T-helper 1 cell (primary cell): ENCODE measurements at places on chromosomes 2 and 18.
A peak's percentile ranks its signal among the peaks of the same experiment; 100 is the strongest.

GRCh38 chr2:8495189-8495989 is 186.5 kb upstream of the ID2 start:
- no peak for DNase-seq

- no peak for DNase-seq
Observed at GRCh38 chr2:99851089-99851488, 291.3 kb downstream of the AFF3 start.

DNA sequence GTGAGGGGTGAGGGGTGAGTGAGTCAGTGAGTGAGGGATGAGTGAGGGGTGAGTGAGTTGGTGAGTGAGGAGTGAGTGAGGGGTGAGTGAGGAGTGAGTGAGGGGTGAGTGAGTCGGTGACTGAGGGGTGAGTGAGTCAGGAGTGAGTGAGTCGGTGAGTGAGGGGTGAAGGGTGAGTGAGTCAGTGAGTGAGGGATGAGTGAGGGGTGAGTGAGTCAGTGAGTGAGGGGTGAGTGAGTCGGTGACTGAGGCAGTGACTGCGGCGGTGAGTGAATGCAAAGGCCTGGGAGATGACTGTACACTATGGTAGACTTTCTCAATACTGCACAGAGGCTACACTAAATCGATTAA is 16.6 kb downstream of the THAP4 start:
- no peak for DNase-seq

DNA sequence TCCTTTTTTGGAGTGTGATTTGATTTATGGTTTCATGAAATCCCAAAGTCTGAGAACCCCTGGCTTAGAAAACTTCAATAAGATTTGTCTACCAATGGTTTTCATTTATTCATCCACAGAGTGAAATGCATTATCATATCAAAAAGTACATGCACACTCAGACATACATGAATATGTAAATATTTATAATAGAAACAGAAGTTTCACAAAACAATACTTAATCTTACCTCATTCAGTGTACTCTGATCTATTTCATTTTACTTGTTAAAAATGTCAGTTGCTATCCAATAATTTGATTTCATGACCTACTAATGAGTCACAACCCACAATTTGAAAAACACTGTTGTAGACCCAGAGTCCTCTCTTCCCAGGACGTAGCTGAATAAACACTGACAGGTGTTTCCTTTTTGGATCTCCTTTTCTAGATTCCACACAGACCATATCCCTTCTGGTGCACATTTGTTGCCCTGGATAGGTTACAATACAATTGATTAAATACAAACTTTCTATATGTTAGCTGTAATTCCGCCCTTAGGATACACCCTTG is 10.4 kb upstream of the CAVIN2 start:
- DNase-seq: no peak

DNA sequence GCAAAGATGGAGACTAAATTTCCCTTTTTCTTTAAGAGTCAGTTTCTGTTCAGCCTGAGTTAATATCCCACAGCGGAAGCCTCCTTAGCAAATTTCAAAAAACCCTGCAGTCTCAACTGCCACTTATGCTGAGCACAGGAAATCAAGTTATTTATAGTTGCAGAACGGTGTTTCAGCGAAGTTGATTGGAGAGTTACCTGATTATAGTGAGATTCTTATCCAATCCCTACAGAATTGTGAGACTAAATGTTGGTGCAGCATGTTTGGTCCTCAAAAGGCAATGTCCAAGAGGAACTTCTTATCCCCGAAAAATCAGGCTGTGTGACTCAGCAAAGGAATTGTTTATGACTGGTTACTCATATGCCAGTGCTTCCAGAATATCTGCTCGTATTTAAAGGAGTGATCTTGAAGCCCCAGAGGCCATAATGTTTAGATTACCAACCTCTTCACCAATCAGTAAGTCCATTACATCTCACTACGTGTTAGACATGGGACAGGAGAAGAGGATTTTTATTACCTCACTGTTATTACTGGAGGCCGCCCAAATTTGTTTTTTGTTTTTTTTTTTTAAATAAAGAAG is 67.9 kb downstream of the LRRFIP1 start:
- no peak for DNase-seq

- no peak for DNase-seq
Observed at GRCh38 chr2:46763861-46764260, 151.7 kb downstream of the MCFD2 start.

- DNase-seq: no peak
Observed at GRCh38 chr2:67548317-67549201, 151.4 kb downstream of the ETAA1 start.

DNA sequence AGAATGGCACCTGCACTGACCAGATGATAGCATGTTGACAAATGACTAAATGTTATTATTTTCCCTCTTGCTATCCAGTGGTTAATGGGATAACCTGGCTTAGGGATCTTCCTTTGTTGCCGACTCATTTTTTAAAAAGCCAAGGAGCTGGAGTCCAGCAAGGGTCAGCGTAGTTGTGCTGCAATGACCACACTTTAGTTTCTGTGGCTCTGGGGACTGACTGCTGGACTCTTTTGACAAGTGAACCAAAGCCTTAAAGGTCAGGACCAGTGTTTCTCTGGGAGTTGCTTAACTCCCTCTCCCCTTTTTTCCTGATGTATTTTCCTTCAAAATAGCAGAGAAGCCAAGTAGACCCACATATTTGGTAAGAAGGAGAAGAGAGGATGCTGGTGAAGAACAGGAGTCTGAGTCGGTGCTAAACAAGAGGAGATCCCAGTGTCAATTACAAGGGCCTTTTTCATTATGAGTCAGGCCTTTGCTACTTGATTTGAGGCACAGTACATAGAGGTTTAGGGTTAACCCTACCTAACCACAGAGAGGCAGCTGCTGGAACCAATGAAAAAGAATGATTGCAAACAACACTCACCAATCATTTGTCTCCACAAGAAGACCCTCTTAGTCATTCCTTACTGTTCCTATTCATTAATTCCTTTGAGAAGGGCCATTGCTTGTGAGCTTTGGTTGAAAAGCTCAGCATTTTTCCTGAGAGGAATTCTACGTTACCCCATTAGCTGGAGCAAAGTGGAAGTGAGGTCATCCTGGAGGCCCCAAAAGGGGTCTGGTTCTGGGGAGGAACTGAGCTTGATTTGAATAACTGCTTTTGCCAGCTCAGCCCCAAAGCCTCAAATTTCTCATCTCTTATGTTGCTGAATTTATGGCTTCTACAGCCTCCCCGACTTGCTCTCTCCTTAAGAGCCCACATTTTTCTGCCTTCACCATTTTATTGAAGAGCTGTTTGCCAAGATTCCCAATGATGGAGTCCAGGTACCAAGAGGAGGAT is 137.6 kb upstream of the HNMT start:
- peak; percentile 5 for DNase-seq

DNA sequence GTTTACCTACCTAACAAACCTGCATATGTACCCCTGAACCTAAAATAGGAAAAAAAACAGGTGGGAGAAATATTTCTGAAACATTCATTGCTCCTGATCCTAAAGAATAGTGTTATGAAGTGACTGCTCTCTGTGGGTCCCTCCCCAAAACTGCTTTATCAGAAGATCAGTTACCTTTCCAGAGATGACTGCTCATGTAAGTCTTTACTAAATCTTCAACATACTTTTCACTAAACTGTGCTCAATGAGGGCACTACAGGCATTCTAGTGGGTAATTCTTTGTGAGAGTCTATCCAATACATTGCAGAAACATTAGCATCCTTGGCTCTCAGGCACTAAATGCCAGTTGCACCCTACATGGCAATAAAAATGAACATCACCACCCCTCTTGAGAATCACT is 189.3 kb upstream of the STK17B start:
- no peak for DNase-seq

DNA sequence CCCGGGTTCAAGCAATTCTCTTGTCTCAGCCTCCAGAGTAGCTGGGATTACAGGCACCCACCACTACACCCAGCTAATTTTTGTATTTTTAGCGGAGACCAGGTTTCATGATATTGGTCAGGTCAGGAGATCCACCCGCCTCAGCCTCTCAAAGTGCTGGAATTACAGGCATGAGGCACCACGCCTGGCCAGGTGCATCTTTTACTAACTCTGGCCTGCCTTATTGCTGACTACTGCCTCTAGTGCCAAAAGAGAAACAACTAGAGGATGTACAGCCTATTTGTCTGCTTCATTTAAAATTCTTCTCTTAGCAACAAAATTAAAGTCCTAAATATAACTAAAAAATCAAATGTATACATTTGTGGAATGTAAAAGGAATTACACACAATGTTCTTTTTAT is 115.4 kb downstream of the BMPR2 start:
- DNase-seq: no peak

GRCh38 chr18:78792094-78792493 is 187.5 kb upstream of the SALL3 start:
- DNase-seq: no peak

DNA sequence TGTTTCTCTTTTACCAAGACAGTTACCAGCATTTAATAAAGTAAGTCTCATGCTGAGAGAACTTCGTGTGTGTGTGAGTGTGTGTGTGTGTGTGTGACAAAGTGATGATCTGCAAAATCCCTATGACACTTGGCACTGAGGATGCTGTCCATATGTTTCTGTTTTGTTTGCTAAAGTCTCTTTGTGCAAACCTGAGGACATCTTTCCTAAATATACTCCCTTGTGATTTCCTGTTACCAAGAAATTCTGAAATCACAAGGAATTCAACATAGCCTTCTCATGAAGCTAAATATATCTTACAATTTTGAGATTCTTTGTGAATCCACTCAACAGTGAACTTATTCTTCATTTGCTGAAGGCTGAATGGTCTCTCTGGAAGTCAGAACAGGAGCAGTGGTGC is 1359.7 kb upstream of the NRXN1 start:
- no peak for DNase-seq

- DNase-seq: no peak
Observed at GRCh38 chr18:58715540-58715939, 44.3 kb downstream of the MALT1 start.

DNA sequence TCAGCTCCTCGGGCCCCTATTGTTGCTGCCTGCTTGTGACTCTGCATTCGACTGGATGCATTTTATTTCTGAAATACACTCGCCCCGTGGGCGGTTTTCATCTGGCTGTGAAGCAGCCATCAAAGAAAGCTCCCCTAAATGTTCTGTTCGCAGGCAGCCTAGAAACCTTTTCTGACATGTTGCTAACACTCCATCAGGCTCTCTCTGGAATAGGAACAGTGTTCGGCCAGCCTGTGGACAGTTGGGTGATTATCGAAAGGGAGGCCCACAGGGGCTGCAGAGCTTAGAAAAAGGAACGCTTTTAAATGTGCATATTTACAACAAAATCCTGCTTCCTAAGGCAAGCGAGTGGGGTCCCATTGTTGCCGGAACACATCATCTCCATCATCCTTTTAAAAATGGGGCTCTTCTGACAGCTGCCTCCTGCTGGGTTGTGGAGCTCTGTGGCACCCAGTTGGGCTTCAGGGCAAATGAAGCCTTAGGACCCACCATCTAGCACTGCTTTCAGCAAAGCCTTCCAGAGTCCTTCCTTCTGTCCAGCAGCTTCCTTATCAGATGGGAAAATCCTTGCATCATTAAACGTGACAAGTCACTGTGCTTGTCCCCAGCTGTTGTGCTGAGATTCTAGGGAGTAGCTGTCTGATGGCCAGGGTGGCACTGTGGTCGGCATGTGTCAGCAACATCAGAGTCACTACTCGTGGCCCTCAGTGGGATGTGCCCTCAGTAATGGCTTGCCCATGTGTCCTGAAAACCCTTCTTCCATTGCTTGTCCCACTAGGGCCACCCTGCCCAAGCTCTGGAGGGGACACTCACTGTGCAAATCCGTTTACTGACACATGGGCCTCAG is 102.6 kb downstream of the GBX2 start:
- DNase-seq: no peak

DNA sequence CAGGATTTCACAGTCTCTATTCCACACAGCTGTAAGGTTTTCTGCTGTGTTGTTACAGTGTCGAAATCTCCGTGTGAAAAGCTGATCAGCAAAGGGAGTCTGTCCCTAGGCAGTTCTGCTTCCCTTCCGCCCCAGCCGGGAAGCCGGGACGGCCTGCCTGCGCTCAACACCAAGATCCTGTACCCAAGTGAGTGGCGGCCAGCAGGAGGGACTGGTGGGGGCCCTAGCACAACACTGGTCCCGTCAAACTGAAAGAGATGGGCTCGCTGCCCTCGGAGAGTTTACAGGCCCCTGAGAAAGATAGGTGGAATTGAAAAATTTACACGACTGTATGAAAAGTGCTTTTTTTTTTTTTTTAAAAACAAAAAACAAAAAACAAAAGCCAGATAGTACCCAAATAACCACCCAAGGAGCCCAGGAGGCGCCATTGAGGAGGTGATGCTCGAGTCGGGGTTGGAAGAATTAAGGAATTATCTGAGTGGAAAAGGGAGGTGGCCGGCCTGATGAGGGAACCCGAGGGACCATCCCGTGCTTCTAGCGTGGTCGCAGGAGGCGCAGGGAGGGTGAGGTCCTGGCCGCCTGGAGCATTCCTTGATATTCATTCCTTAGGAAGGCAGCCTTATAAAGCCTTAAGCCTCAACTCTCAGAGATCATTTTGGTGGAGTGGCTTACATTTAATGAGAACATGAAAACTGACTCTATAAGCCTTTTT is 96.7 kb downstream of the DGKD start:
- DNase-seq: no peak

DNA sequence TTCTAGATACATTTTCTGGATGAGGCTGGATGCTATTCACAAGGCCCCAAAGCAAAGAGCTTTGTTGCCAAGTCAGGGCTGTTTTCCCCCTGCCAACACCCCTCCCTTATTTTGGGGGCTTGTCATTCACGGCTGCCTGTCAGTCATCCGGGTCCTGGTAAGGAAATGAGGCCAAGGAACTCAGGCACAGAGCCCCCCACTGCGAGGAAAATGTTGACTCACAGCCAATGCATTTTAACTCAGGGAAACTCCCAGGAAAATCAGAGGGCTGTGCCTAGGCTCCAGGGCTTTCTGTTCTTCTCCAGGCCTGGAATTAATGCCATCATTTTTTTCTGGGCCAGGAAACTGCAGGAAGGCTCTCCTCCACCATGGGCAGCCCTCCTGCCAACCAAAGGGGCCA is 241.1 kb downstream of the SMAD2 start:
- DNase-seq: no peak

- DNase-seq: no peak
Observed at GRCh38 chr2:220279372-220279771, 651.9 kb downstream of the SLC4A3 start.

GRCh38 chr2:38436227-38436664 is 59.2 kb upstream of the ATL2 start:
- DNase-seq: no peak

DNA sequence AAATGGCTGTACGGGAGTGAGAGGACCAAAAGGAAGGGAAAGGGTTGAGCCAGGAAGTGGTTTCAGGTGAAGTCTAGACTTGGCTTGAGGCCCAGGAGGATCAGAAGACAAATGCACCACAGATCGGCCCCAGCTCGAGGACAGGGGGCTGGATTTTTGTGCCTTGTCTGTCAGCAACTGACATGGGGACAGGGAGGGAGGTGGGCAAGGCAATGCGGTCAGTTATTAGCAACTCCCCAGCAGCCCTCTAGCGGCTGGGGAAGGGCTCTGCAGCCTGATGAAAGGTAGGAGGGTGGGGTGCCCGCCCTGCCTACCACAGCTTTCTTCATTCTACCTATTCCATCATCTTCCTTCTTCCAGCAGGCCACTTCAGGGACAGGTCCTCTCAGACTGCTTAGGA is 50.0 kb downstream of the CPO start:
- peak; percentile 4 for DNase-seq

GRCh38 chr2:57981083-57981768 is 65.4 kb upstream of the VRK2 start:
- no peak for DNase-seq
